ENCODE measurements at places on chromosomes 16 and 17. TPM values are rescaled to one million over a fixed set of nuclear protein-coding genes. Genes with fewer than 3 reads are reported as not detected.

USP36 gene
- 16.2 TPM for polyA plus RNA-seq

GRCh38 chr16:69486724-69487123 lies 62.3 kb downstream of the CYB5B start:
- no peak for DNase-seq

DNA sequence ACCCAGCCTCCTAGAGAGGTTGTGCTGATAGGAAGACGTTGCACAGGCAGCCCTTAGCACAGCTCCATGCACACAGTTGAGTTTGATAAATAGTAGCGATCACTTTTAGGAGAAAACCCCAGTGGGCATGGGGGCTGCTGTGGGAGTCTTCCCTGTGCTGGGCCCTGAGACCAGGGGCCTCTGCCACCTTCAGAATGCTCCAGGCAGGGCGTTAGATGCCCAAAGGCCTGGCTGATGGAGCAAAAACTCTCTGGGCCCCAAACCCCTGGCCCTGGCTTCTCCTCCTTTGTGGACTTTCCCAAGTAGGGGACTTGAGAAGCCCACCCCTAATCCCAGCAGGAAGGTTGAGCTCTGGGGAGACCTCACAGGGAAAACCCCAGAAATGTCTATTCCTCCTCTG lies 14.3 kb upstream of the SLC4A1 start:
- no peak for DNase-seq

DNA sequence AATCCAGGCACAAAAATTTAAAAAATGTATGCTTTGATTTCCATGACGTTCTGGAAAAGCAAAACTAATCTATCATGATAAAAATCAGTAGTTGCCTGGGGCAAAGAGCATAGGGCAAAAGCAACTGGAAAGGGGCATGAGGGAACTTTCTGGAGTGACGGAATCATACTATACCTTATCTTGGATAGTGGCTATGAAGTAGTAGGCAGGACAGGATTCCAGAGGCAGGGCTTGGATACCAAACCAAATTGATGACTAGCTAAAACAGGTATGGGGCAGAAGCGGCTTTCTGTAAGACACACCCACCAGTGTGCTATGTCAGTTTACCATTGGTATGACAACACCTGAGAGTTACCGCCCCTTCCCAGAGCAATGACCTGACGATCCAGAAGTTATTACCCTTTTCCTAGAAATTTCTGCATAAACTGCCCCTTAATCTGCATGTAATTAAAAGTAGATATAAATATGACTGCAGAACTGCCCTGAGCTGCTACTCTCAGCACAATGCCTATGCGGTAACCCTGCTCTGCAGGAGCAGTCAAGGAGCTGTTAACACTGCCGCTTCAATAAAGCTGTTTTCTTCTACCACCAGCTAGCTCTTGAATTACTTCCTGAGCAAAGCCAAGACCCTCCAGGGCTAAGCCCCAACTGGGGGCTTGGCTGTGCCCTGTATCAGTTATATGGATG lies 56.7 kb downstream of the CFDP1 start:
- DNase-seq, result no peak

DNA sequence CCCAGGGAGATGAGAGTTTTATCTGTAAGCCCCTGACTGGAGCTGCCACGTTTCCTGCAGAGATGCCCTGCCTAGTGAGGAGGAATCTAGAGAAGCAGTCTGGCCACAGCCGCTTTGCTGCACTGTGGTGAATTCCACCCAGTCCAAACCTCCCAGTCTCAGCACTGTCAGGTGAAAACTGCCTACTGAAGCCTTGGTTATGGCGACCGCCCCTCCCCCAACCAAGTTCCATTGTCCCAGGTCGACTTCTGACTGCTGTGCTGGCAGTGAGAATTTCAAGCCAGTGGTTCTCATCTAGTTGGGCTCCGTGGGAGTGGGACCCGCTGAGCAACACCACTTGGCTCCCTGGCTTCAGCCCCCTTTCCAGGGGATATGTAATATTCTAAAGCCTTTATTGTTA lies 10.2 kb upstream of the LYZL6 start:
- no peak for DNase-seq

DNA sequence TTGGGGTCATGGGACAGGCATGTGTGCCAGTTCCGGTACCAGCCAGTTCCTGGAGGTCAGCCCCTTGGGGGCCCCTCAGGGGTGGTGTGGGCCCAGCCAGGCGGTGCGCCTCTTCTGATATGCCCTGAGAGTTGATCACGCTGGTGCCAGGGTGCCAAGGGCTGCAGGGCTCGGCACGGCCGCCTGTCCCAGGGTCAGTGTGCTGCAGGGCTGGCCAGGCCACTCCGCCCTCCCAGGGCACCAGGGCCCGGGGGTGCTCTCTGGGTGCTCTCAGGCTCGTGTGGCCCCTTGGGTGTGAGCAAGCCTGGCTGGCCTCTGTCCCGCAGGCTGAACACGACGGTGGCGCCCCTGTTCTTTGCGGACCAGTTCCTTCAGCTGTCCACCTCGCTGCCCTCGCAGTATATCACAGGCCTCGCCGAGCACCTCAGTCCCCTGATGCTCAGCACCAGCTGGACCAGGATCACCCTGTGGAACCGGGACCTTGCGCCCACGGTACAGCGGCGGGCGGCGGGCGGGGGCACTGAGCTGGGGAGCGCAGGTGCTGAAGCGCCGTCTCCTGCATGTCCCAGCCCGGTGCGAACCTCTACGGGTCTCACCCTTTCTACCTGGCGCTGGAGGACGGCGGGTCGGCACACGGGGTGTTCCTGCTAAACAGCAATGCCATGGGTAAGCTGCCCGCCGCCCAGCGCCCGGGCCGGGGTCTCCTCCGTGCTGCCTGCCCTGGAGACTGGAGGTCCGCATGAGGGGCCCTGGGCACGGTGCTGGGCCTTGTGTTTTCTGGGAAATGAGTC lies 6.0 kb downstream of the GAA start:
- DNase-seq, result no peak

DNA sequence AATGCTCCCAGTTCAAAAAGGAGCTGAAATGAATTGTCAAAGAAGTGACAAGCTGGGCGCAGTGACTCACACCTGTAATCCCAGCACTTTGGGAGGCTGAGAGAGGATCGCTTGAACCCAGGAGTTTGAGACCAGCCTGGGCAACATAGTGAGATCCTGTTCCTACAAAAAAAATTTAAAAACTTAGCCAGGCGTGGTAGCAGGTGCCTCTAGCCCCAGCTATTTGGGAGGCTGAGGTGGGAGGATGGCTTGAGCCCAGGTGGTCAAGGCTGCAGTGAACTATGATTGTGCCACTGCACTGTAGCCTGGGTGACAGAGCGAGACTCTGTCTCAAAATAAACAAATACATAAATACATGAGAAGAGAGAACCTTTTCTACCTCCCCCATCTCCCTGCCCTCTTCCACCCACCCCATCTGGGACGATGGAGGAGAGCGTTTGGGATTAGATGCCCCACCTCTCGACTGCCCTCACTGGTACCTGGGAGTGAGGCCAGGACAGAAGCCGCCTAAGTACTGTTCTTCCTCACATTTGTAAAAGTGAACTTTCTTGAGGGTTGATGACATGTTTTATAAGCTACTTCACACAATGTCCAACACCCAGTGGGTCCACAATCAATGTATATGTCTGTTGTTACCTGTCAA lies 2.4 kb downstream of the IL4R start:
- no peak for DNase-seq

DNA sequence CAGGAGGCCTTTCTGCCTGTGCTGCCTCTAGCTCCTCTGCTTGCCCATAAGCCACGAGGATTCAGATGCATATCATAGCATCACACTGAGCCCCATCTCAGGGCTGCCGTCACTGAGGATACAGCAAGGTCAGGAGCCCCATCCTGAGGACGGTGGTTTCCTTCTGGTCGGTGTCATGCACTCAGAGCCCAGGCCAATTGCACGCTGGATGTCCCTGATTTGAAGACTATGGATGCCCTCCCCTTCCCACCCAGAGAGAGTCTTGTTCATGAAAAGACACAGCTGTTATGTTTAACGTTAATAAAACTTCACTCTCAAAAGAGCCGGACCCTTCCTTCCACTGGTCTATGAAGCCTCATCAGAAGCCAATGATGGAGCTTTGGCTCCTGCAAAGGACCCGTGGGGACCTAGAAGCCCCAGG lies 19.9 kb downstream of the COTL1 start:
- no peak for DNase-seq
